ENCODE measurements at places on chromosomes 6 and 20.

GRCh38 chr6:72798196-72798595 lies 176.3 kb downstream of the KCNQ5 start:
- no peak for DNase-seq

DNA sequence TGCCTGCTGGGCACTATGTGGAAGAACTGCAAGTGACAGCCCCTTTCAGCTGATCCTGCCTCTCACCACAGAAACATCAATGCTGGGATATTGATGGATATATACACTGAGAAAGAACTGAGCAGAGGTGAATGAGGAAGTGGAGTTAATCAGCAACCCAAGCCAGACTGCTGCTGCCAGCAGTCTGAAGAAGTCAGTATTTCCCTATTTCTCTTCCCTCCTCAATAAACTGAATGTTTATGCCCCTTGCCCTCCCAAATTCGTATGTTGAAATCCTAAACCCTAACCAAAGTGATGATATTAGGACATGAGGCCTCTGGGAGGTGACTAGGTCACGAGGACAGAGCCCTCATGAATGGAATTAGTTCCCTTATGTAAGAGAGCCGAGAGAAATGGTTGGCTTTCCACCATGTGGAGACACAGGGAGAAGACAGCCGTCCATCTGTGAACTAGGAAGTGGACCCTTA lies 76.3 kb downstream of the CDK19 start:
- no peak for DNase-seq

- no peak for DNase-seq
Measured at GRCh38 chr6:181049-181654, 111.1 kb upstream of the DUSP22 start.

GRCh38 chr6:163554663-163555062 lies 140.1 kb downstream of the QKI start:
- DNase-seq = peak; percentile 66

DNA sequence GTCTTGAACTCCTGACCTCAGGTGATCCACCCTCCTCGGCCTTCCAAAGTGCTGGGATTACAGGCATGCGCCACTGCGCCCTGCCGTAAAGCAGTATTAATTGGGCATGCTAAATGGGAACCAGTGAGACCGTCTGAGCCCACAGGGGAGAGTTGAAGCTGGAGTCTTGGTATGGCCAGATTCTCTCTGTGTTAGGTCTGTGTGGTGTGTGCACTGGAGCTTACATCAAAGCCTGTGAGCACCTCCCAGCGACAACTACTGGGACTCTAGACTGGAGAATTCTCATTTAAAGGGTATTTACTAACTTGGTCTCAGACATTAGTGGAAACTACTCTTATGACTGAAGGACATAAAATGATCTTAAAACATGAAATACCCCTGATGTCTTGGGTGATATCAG lies 8.5 kb upstream of the SLC22A2 start:
- no peak for DNase-seq

DNA sequence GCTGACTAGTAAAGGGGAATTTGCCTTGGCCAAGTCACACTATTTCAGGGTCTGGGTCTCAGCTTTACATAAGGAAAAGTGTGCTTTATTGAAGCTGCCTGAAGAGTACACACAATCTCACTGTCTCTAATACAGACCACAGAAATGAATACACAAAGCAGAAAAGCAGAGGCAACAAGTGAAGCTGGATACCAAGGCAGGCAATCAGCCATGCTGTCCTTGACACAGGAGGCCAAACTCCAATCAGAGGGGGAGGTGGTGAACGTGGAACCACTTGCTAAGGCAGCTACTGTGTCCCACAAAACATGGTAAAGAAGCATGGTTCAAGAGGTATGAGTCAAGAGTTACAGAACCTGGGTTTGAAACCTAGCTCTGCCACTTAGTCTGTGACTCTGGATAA lies 21.8 kb upstream of the CCND3 start:
- peak; percentile 22 for DNase-seq

GRCh38 chr6:80366714-80367113 lies 260.2 kb downstream of the BCKDHB start:
- DNase-seq = no peak

- DNase-seq = no peak
Measured at GRCh38 chr20:51281521-51281920, 258.6 kb upstream of the KCNG1 start.

DNA sequence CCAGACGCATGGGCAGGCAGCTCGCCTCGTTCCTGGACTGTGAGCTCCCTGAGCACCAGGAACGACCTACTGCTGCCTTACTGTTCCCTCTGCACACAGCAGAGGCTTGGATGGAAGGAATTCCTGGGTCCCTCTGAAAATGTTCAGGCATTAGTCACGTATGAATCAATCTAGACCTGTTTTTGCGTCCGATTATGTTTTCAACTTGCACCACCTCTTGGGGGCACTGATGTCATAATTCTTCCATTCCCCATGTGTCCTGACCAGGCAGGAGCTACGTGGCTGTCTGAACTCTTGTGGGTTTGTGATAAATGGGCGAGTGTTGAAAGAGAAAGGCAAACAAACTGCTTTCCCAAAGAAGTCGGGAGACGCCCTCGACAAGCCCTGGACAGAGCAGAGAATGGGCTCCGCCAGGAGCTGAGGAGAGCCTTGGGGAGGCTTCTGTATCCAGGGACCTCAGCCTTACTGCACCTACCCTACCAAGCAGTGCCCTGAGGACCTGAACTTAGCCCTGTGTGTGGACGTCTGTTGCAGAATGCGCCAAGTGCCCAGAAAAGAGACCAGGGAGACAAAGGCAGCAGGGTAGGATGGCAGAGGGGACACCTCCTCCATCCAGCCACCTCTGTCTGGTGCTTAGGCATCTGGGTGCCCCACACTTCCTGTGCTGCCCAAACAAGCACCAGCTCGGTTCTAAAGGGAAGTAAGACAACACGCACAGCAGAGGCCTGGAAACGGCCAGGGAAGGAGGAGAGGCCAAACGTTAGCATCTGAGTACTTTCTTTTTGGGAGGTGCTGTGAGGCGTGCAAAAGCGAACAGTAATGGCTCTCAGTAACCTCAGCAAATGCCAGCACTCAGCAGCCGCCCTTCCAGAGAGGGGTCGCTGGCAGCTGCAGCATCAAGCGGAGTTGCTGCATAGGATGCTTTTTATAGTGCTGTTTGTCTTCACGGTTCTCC lies 124.2 kb downstream of the LY86 start:
- DNase-seq = no peak

- no peak for DNase-seq
Measured at GRCh38 chr20:14444106-14444505, 106.7 kb upstream of the FLRT3 start.
